Common myeloid progenitor, CD34-positive (primary cell): ENCODE measurements at places on chromosomes 13 and 19.

DNA sequence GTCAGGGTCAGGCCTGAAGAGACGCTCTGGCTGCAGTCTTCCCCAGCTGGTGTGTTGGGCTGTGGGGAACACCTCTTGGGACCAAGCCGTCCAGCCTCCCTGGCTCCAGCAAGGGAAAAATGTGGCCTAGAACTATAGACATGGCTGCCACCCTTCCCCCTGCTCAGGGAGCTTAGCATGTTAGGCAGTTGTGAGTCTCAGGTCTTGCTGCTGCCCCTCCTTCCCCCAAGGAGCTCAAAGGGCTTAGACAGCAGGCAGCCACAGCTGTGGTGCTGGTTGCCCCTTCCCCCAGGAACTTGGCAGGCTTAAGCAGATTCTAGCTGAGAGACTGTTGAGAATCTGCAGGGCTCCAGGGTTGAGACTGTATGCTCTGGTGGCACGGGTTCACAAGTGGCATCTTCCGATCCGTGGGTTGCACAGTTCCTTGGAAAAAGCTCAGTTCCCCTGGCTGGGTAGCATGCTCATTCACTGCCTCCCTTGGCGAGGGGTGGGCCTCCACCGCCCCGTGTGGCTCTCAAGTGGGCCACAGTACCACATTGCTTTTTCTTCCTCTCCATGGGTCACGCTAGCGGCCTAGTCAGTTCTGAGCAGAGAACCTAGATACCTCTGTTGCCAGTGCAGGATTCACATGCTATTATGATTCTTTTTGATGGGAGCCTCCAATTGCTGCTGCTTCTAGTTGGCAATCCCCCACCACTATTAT is 1258.6 kb downstream of the OLFM4 start:
- no peak for DNase-seq

DNA sequence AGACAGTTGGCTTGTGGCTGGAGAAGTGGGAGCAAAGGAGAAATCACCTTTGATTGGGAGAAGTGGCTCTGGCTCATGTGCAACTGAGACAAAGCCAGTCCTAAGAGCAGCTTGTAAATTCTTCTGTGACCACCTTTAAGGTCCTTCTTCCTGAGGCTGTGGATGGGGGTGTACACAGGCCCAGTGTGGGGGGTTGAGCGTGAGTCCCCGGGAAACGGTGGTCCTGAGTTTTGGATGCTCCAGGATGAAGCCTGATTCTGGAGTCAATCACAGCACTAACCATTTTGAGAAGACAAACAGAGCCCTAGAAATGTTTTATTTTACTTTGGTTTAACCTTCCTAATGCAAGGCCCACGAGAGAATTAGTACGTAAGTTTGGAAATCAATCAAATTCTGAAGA is 3.9 kb upstream of the CEBPA start:
- DNase-seq: no peak

DNA sequence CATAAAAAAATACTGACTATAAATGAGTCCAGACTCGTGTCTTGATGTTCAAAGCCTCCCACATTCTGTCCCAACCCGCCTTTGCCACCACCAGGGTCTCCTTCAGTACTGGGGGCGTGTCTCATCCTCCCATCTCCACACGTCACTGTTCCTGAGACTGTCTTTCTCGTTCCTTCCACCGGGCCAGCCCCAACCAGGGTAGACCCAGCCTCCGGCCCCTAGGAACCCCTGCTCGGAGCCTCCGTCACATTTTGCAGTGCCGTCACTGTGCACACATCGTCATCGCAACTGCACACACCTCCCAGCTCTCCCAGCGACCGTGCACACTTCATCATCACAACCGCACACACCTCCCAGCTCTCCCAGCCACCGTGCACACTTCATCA is 73.4 kb downstream of the SPACA7 start:
- DNase-seq: no peak

DNA sequence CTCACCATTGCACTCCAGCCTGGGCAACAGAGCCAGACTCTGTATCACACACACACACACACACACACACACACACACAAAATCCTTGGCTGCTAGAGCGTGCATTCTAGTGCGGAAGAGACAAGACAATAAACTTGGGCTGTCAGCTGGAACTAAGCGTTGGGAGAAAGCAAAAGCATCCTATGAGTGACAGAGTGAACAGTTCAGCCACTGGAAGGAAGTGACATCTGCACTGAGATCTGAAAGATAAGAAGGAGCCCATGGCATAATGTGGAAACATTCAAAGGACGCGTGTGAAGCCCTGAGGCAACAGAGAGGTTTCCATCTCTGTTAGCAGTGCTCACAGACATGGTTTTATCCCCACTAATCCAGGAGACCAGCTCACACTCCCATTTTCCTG is 3.5 kb upstream of the SLC1A5 start:
- DNase-seq: peak; percentile 79

DNA sequence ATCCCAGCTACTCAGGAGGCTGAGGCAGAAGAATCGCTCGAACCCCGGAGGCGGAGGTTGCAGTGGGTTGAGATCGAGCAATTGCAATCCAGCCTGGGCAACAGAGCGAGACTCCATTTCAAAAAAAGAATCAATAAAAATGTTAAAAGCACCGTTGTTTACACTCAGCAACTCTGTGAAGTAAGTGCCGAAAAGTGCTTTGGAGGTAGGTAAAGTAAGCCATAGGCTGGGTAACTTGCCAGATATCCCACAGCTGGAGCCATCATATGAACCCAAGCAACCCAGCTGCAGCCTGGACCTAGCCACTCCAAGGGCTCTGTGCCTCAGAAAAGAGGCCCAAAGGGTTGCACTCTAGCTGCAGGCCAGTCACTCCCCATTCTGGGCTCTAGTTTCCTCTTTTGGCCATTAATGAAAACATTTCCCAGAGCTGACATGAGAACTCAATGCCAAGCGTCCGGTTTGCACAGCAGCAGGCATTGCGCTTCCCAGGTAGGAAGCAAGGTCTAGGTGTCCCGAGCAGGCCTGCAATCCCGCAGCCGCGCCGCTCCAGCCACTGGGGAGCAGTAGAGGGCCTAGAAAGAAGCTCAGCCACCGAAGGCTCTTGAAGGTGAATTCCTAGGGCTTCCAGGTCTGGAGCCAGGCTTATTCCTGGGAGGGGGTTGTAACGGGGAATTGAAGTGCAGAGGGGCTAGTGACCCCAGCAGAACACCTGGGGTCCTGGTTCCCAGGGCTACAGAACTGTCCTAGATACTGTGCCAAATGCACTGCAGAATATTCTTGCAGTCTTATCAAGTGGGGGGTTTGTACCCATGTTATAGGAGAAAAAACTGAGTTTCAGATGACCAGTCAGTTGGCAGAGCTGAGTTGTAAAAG is 4.1 kb upstream of the CD79A start:
- peak; percentile 64 for DNase-seq

GRCh38 chr19:35170359-35171061 is 16.0 kb downstream of the FXYD5 start:
- no peak for DNase-seq

GRCh38 chr13:30108216-30108912 is 199.0 kb downstream of the KATNAL1 start:
- no peak for DNase-seq

- DNase-seq: no peak
Measured at GRCh38 chr13:108586826-108587225, 42.6 kb upstream of the MYO16 start.

- peak; percentile 26 for DNase-seq
Measured at GRCh38 chr19:15124572-15125231, 17.5 kb downstream of the SYDE1 start.

DNA sequence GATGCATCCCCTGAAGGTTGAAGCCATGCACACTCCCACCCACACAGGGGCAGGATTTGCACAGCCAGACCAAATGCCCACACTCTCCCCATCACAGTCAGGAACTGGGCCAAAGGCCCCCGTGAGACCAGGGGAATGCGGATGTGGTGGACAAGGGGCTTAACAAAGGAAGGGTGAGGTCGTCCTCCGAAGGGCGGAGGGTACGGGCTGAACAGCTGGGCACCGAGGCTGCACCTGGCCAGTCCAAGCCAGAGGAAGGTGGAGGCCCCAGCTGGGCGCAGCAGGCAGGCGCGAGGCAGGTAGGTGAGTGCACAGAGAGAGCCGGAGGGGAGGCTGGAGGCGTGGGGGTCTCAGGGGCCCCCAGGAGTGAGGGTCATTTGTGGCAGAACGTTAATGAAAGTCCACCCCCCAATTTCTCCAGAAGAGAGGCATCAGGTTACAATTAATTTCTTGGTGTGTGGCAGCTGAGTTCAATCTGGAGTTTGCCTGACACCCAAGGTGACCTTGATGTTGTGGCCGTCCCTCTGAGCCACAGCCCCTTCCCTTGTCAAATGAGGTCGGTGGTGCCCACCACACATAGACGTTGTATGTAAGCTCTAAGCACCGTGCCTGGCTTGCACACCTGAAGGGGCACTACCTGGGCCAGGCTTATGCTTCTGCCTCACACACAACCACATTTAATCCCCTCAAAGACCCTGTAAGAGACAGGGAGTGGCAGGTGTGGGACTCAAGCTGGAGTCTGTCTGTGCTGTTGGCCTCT is 2.9 kb downstream of the KLK15 start:
- DNase-seq: no peak

- no peak for DNase-seq
Measured at GRCh38 chr19:35214766-35215422, 13.6 kb downstream of the FAM187B start.

GRCh38 chr19:42140125-42140754 is 8.0 kb upstream of the POU2F2 start:
- peak; percentile 88 for DNase-seq

GRCh38 chr19:2727640-2727944 is 6.4 kb upstream of the DIRAS1 start:
- DNase-seq: no peak

DNA sequence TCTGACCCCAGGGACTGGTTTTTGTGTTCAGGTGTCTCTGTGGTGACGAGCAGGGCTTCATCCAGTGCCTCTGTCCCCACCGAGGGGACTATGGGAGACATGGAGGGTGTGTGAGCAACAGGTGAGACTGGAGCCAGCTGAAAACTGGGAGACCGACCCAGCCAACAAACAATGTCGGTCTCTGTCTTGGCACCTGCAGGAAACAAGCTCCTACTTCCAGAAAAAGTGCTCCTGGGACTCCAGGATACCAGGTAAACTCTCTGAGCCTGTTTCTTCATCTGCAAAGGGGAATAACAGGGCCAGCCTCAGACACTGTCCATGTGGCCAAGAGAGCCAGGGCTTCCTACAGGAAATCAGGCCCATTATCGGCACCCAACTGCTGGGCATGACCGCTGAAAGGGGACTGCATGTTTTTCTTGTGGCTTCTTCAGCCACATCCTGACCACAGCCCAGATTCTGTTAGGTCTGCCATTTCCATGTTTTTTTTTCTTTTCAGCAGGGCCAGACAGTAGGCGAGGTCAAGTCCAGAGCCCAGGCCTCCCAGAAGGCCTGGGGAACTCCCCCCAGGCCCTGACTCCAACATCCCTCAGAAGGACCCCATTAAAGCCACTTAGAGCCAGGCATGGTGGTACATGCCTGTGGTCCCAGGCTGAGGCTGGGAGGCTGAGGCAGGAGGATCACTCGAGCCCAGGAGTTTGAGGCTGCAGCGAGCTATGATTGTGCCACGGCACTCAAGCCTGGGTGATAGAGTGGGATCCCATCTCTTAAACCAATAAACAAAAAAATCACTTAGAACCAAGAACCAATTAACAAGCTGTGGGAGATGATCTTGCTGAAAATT is 836 bp upstream of the BST2 start:
- peak; percentile 54 for DNase-seq

DNA sequence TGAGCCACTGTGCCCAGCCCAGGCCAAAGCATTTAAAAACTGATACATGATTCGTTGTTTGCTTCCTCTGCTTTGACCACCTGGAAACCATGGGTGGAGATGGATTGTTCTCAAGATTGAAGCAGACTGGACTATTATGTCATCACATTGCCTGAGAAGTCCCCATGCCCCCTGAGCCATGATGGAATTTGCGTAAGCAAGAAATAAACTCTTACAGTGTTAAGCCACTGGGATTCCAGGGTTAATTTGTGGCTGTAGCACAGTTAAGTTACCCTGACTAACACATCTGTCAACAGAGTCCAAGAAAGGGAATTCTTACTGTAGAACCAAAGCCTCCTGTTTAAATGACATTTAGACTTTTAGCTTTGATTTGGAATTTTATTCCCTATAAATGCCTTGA is 19.4 kb upstream of the DHRS12 start:
- no peak for DNase-seq

GRCh38 chr19:14616407-14616806 is 33.5 kb downstream of the CLEC17A start:
- no peak for DNase-seq

DNA sequence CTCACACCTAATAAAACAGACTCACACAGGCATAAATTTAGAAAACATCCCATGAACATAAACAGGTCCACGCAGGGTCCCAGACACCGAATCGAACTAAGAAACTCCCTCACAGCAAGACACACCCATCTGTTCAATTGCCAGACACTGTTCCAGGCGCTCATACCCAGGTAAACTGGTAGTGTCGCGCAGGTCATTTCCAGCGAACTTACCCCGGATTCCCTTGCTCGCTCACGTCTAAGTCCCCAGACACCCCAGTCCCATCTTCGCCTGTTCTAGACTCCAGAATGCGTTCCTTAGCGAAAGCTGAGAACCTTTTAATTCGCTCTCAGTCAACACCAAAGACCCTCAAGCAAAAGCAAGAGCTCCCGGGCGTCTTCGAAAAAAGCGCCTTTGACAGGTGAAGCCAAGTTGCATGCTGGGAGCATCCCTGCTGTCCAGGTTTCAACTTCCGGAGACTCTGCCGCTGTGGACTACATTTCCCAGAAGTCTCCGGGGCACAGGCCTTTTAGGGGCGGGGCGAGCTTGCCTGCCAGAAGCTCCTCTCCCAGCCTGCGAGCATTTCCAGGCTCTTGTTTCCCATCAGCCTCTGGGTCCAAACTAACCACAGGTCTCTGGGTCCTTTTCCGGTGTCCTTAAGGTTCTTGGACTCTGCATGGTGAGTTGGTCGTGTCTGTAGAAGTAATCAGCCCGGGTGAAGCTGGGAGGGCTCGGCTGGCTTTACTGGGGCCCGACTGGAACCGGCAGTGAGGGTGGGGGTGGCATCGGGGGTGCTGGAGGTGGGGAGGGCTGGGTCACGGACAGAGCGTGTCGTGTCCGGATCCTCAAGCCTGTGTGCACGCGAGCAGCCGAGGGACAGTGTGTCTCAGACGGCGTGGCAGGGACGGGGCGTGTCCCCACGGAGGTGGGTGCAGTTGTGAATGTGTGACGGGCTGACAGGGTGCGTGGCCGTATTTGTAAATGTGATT is at the start of gene ZNF283:
ZNF283 (plus strand) TSS at position 535 of the 968 bp plus-strand sequence. CDS start 6,184 bp downstream, outside the sequence.
- DNase-seq: peak; percentile 73

- DNase-seq: no peak
Measured at GRCh38 chr13:79782541-79783205, 301.7 kb downstream of the NDFIP2 start.

- no peak for DNase-seq
Measured at GRCh38 chr13:99434258-99434788, 66.9 kb upstream of the TM9SF2 start.

DNA sequence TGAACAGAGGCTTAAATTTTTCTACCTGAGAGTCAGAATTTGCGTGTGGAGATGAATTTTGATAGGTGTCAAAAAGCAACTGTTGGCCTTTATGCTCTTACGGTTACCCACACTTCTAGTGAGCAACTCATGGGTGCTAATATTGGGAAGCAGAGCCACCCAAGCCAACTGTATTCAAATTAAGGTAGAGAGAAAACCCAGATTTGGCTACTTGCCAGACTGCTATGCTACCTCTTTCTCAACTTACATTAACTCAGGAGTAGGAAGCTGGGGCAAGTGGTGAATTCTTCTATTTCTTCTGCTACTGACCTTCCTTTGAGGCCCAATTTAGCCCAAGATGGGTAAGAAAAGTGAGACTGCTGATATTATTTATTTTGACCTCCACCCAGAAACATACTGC is 83.9 kb downstream of the OLFM4 start:
- no peak for DNase-seq
